ENCODE measurements at places on chromosomes 13 and 19. TPM values are rescaled to one million over a fixed set of nuclear protein-coding genes. Genes with fewer than 3 reads are reported as not detected.

IGFL4 gene
- total RNA-seq = 5.4 TPM

MAMSTR gene
- 0.55 TPM for total RNA-seq

APOC4 gene
- total RNA-seq = not detected

LILRB4 gene
- total RNA-seq = not detected

MUC16 gene
- not detected for total RNA-seq

SPTBN4 gene
- 0.41 TPM for total RNA-seq

GRCh38 chr13:88840085-88840484, 1168.9 kb downstream of the SLITRK5 start:
- no peak for DNase-seq

DNA sequence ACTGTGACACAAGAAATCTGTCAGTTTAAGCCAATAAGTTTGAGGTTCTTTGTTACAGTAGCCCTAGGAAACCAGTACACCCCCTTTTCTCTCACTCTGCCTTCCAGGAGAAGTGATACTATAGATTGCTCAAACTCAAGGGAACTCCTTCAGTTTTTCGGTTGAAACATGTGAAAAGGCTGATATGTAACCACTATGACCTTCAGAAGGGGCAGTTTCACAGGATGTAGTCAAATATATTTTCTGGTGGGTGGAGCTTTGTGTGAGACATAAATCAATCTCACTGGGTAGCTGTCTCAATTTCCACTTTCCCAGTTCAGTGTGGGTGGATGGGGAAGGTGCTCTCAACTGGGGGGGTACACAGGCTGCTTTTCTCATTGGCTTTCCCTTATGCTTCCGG, 41.7 kb downstream of the HTR2A start:
- no peak for DNase-seq

- DNase-seq = no peak
Measured at GRCh38 chr13:80382576-80382975, 41.6 kb upstream of the SPRY2 start.

GRCh38 chr19:17685451-17686022, 2.6 kb downstream of the UNC13A start:
- DNase-seq = no peak

DNA sequence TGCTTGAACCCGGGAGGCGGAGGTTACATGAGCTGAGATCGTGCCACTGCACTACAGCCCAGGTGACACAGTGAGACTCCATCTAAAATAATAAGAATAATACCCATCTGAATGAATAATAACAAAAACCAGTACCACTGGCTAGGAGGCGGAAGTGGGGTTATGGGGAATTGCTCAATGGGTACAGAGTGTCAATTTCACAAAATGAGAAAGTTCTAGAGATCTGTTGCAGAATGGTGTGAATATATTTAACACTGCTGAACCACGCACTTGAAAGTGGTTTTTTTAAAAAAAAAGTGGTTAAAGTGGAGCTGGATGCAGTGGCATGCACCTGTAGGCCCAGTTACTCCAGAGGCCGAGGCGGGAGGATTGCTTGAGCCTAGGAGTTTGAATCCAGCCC, 18.5 kb downstream of the KLF2 start:
- DNase-seq = no peak

DNA sequence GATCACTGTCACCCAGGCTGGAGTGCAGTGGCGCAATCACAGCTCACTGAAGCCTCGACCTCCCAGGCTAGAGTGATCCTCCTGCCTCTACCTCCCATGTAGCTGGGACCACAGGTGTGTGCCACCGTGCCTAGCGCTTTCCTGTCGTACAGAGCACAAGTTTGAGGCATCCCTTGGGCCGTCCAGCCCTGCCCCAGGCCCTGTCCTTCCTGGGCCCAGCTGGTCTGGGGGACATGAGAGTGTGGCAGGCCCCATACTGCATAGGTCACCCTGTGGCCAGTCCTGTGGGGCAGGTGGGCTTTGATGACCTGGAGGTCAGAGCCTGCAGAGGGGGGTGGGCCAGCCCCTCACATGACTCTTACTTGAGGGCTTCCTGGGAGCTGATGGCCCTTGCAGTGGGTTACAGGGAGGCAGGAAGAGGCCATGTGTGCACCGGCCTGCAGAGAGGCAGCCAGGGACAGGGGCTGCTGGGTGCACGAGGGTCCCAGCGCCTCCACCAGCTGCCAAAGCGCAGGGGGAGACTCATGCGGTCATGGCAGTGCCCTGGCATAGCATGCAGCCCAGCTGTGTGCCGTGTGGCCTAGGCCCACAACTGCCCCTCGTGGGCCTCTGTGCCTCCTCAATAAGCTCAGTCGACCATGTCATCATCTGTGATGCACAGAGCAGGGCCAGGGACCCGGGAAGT, 61.4 kb downstream of the KDM4B start:
- DNase-seq = no peak

DNA sequence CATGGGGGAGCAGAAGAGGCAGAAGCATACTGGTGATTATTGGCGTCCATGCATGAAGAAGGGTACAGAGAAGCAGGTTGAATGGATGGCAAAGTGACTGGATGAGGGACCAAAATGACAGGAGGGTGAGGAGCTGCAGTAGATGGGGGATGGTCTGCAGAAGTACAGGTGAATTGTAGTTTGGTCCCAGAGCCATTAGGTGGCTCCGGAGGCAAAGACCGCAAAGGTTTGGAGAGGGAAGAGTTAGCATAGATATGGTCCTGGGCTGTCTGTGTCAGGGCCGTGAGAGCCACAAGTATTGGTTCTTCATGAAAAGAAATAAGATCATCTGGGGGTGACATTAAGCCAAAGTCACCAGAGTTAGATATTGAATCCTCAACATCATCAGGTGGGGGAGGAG, 59.0 kb upstream of the ZNF726 start:
- DNase-seq = no peak

GRCh38 chr19:50358483-50359327, 6.7 kb downstream of the NAPSA start:
- DNase-seq = no peak

DNA sequence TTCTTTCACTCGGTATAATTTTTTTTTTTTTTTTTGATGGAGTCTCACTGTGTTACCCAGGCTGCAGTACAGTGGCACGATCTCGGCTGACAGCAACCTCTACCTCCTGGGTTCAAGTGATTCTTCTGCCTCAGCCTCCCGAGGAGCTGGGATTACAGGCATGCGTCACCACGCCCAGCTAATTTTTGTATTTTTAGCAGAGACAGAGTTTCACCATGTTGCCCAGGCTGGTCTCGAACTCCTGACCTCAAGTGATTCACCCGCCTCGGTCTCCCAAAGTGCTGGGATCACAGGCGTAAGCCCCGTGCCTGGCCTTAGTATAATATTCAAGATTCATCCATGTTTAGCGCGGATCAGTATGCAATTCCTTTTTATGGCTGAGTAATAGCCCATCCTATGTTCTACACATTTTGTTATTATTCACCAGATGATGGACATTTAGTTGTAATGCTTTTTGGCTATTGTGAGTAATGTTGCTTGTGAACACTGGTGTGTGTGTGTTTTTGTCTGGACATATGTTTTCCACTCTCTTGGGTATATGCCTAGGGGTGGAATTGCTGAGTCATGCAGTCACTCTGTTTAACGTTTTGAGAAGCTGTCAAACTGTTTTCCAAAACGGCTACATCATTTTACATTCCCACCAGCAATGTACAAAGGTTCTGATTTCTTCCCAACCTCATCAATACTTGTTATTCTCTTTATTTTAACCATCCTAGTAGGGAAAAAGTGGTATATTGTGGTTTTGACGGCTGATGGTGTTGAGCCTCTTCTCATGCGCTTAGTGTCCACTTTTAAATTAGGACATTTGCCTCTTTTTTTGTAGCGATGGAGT, 22.9 kb downstream of the PLEKHF1 start:
- DNase-seq = peak; percentile 80

DNA sequence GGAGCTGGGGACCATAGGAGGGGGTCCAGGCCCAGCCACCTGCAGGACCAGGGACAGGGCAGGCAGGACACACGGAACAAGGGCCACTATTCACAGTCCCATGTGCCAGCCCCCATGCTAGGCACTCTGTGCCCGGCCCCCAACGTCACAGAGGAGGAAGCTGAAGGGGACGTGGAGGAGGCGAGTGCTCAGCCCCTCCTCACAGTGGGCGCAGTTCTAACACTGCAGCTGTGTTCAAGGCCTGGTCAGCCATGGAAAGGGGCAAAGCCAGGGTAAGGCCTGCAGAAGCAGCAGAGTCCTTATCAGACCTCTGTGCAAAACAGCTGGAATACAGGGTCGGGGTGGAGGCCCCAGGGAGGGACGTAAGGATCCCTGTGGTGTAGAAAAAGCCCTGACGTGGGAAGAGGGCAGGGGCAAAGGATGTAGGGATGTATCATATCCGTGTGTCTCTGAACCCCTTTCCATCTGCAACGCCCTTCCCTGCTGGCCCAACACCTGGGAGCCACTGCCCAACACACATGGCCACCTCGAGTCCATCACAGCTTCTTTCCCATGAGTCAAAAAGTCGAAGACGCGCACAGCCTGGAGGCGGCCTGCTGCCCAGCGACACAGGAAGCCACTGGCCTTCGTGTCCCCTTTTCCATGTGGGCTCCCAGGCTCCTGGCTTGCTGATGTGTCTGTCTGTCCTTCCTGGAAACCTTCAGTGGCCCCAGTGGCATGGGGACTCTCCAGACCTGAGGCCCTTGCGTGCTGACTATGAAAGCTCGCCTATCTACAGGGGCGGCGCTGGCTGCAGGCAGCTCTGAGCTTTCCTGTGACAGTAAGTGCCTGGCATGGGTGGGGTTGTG, 28.0 kb downstream of the SH3GL1 start:
- no peak for DNase-seq

- DNase-seq = no peak
Measured at GRCh38 chr19:6476155-6476895, 5.3 kb downstream of the DENND1C start.

DNA sequence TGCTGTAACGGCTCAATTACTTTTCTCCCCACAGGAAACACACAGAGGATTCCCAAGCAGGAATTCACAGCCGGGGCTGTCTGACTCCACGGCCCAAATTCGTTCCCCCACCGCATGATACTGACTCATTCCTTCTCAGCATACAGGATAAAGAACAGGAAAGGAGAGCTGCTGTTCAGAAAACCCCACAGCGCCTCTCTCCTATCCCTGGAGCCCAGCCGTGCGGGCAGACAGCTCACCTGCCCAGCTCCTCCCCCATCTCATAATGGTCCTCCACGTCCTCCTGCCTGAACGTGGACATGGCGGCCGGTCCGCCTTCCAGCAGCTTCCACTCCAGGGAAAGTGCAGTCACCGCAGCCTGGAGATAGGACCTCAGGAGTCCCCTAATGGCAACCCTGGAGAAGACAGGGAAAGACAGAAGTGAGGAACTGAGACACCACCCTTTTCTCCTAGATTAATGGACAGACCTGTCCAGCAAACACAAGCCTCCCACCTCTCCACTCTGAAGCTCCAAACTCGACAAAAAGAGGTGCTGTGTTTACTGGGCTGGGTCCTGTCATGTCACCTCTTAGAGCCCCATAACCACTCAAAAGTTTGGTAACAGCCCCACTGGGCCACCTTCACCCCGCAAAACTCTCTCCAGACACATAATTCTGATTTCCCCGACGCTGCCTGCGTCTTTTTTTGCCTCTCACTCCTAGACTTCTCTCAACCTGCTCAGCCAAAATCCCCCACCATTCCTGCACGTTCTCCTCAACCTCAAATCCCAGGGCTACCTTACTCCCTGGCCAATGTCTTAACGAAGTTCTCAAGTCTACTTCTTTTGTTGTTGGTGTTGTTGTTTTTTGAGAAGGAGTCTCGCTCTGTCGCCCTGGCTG, 1.2 kb downstream of the DAPK3 start:
- peak; percentile 87 for DNase-seq

DNA sequence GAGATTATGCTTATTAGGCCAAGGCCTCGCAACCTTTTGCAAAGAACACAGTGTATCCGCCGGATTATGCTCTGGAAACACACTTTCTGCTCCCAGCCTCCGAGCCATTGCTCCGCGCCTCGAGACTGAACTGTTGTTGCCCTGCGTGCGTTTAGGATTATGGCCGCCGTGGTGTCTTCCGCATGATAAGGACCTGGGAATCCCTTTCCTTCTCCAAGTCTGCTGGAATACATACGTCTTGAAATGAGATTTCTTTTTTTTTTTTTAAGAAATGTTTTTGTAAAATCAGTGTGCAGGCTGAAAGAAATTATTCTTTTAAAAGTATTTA, 89.8 kb upstream of the SOX1 start:
- DNase-seq = no peak

GRCh38 chr19:47005164-47005641, 14.4 kb upstream of the NPAS1 start:
- DNase-seq = no peak

DNA sequence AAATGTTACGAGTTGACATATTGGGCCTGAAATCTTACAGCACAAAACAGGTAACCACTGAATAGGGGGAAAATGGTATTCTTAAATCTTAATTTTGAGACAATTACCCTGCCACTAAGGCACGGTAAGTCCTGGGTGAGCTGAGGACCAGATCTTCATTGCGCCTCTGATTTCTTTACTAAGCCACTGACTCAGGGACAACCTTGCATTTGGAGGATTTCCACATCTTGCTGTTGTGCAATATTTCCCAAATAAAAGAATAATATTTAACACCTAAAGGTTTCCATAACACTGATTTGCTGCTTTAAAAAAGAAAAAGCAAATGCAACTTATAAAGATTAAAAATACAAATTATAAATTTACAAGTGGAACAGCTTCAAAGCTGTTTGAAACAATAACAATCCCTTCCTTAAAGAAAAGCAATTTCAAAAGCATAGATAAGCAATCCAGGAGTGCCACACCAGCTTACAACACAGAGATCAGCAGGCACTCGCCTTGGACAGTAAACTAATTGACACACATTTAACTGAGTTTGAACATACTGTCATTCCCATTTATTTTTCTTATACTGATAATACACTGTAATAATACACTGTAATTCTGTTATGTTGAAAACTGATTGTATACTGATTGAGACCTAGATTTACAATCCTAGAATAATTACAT, 79.6 kb upstream of the DOCK9 start:
- no peak for DNase-seq

DNA sequence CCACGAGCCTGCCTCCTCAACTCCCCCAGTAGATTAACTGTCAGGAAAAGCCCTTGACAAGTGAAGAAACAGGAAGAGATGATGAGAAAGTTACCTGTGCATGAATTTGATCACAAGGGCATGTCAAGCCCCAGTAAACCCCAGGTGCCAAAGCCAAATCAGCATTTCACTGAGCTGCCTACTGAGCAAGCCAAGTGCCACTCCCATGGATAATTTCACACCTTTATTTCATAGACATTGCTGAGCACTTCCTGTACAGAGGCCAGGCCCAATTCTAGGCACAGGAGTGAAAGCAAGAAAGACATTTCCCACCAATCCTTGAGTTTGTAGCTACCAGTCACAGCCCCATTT, 2.4 kb downstream of the GADD45GIP1 start:
- DNase-seq = no peak

- DNase-seq = peak; percentile 91
Measured at GRCh38 chr13:37173214-37173613, 67.8 kb upstream of the CSNK1A1L start.

GRCh38 chr19:19078801-19079200, 15.0 kb downstream of the SLC25A42 start:
- DNase-seq = no peak

DNA sequence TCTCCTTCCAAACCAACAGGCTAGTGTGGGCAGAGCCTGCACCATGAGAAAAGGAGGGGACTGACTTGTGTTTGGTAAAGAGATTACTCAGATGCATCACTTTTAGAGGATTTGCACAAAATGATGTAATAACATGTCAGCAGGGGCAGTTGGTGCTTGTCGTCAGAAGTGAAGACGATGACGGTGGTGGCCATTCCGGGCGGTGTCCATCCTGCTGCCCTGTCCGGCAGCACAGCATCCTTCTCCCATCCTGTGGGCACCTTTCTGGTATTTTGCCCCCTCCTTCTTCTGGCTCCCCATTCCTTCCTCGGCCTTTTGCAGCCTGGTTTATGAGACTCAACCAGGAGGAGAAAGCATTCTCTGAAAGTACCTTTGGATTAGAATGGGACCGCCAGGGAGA, 160.1 kb downstream of the TEX29 start:
- no peak for DNase-seq
